ENCODE measurements at places on chromosomes 1 and 21.

- DNase-seq = peak; percentile 20
Measured at GRCh38 chr1:202964791-202965410, 2.2 kb downstream of the CYB5R1 start.

GRCh38 chr1:199733125-199733524 is 294.4 kb upstream of the NR5A2 start:
- DNase-seq = no peak

- no peak for DNase-seq
Measured at GRCh38 chr1:208112401-208112800, 131.8 kb downstream of the PLXNA2 start.

DNA sequence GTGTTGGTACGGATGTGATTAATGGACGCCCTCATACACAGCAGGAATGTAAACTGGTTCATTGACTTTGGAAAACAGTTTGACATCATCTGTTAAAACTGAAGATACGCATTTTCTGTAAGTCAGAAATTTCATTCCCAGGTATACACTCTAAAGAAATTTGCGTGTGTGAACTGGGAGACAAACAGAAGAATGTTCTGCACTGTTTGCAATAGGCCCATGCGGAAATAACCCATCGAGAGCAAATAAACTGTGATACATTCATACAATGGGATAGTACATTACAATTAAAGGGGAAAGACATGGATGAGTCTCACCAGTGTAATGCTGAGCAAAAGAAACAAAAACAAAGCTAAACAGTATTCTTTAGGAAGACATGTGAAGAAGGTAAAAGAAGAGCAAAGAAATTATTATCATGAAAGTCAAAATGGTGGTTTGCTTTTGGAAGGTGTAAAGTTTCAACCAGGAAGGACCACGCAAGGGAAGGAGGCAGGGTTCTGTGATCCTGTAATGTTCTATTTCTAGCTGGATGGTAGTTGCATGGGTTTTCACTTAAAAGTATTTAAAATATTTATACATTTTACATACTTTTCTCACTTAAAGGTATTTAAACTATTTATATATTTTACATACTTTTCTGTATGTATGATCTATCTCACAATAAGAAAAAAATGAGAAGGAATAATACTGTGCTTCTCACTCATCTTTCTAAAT is 30.3 kb downstream of the INTS7 start:
- no peak for DNase-seq

- DNase-seq = no peak
Measured at GRCh38 chr1:41200728-41201127, 41.4 kb downstream of the SCMH1 start.

DNA sequence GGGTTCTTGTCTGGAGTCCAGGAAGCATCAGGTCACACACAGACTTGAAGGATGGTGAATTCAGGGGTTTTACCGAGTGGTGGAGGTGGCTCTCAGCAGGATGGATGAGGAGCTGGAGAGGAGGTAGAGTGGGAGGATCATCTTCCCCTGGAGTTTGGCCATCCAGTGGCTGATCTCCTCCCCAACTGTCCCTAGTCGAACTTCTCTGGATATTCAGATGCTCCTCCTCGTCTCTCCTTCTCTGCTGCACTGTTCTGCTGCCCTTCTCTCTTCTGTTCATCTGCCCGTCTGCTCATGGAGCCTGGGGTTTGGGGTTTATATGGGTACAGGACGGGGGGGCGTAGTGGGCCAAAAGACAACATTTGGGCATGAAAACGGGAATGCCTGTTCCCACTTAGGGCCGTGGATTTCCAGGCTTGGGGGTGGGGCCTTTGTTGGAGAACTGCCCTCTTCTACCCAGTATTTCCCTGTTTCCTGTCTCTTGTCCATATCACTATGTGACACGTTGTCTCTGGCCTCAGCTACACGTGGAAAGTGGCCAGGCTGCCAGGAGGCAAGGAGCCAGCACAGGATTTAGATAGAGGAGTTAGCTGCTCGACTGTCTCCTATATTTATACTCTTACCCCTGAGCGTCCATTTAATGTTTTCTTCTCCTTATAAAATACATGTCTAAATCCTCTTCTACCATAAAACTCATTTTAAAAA is 76.7 kb downstream of the SIPA1L2 start:
- no peak for DNase-seq

DNA sequence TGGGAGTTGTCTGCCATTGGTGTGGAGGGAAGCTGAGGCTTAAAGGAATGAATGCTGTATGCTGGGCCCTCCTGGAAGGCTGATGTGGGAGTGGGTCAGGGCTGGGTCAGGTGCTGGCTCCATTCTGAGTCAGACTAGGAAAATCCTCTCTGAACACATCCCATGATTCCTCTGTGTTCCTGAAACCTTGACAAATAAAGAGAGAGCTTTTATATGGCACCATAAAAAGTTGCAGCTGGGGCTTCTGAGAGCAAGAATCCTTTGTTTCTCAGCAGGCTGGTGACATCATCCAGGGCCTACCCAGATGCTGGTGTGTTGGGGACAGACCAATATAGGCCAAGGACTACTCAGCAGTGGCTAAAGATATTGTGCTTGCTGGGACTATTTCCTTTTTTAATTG is 27.8 kb upstream of the NFASC start:
- no peak for DNase-seq

GRCh38 chr1:200452850-200453552 is 43.2 kb upstream of the ZNF281 start:
- DNase-seq = no peak

- no peak for DNase-seq
Measured at GRCh38 chr21:39087238-39088030, 95.8 kb downstream of the PSMG1 start.

DNA sequence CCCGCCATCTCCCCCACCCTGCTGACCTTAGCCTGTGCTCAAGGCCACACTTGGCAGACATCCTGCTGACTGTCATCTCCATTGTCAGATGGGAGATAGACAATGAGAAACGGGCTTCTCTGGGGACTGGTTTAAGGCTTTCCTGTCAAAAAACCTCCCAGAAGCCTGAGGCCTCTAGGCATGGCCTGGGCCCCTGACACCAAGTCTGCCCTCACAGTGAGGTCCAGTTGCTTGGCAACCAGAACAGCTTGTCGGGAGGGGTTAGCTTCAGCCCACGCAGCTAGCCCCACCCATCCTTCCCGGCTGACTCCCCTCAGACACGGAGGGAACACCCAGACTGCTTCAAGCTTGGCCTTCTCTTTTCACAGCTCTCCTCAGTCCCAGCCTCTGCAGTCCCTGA is 11.0 kb downstream of the PLEKHA6 start:
- DNase-seq = no peak

- DNase-seq = no peak
Measured at GRCh38 chr1:204368996-204369726, 9.4 kb upstream of the PLEKHA6 start.

GRCh38 chr1:162904579-162904978 is 43.6 kb upstream of the CCDC190 start:
- no peak for DNase-seq

DNA sequence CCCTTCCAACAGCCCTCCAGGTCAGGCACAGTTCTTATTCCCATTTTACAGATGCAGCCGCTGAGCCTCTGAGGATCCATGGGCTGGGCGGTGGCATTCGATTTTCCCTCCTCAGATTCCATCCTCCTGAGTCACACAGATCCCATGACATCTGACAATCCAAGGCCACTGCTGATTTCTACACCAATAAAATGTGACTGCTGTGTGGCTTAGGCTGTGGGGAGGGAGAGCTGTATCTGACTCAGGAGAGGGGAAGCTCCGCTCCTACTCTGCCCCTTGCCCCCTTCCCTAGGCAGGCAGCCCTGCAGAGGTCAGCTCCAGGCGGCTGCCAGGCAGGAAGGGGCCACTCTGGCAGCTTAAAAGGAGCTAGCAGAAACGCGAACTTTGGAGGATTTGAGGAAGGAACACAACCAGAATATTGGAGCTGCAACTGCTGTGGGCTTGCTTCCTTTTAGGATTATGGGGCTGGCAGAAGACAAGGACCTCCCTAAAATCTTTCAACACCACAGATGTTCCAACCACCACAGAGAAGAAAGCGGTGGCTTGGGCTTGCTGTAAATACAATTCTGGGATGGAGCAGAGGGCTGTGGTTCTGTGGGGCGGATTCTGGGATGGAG is 50.0 kb downstream of the MRPL37 start:
- DNase-seq = no peak

- peak; percentile 3 for DNase-seq
Measured at GRCh38 chr1:18794561-18794960, 64.9 kb downstream of the TAS1R2 start.

DNA sequence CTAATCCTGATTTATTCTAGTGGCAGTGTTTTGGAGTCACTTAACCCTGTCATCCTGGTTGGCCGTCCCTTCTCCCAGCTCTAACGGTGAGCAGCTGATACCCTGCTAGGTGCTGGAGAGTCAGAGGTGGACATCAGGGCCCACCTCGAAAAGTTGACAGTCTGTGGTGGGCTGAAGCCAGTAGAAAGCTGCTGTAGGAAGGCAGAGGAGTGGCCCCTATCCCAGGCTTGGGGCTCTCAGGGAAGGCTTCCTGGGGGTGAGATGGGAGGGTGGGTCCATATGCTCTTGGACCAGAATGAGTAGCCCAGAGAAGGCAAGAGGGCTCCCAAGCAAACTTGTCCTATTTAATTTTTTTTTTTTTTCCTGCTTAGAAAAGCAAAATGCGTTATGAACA is 475 bp upstream of the RPL5 start:
- DNase-seq = no peak

DNA sequence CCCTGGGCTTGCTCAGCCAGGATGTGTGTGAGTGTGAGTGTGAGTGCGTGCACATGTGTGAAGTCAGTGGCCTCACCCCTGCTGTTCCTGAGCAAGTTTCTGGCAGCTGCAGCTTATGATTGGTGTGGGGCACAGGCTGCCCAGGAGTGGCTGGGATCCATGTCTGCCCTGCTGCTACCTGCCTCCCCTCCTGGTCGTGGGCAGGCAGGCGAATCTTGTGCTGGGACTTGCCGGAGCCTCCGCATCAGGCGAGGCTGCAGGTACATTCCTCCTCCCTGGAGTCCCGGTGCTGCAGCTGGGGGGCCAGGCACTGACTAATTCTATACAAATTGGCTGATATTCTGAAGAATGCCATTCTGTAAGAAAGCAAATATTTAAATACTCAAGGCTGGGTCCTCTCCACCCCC is 85.6 kb upstream of the WNT4 start:
- DNase-seq = no peak

DNA sequence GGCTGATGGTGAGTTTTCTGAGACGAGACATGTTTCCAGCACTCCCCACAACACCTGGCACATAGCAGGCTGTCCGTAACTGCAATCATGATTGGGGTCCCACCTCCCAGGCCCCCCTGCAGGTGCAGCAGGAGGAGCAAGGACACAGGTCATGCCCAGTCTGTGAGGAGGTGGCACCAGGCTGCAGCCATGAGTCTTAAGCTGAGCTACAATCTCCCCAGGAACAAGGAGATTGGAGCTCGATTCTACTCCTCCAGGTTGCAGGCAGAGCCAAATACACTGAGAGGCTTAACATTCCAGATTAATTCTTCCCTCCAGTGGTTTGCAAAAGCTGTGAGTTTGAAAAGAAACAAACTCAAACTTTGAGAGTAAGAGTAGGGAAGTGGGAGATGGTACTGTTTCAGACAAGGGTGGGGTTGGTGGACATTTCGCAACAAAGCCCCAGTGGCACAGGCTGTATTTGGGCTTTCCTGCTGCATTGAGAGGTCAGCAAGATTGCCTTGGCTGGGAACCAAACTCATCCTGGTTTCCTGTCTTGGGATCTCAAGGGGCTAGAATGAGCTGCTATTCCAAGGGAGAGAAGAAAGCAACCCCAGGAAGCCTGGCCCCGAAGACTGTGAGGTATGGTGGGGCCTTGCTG is 64.8 kb upstream of the GALNT2 start:
- no peak for DNase-seq

GRCh38 chr1:182955596-182956588 is 2.9 kb upstream of the SHCBP1L start:
- no peak for DNase-seq

- no peak for DNase-seq
Measured at GRCh38 chr1:183780159-183780558, 24.8 kb upstream of the RGL1 start.

DNA sequence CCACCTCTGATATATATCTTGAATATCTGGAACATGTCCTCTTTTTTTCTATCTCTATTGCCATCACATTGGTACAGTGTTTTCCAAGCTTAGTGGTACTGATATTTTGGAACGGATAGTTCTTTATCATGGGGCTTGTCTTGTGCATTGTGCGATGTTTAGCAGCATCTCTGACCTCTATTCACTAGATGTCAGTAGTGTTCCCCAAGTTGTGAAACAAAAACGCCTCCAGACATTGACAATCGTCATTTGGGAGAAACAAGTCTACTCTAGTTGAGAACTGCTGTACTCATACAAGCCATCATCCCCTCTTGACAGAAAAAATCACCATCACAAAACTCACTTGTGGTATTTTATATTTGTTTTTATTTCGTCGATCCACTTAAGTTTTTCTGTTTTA is 79.7 kb upstream of the CHODL start:
- no peak for DNase-seq

- DNase-seq = no peak
Measured at GRCh38 chr1:87632232-87632631, 303.6 kb downstream of the LMO4 start.

- no peak for DNase-seq
Measured at GRCh38 chr1:19357299-19357986, 45.3 kb downstream of the SLC66A1 start.

DNA sequence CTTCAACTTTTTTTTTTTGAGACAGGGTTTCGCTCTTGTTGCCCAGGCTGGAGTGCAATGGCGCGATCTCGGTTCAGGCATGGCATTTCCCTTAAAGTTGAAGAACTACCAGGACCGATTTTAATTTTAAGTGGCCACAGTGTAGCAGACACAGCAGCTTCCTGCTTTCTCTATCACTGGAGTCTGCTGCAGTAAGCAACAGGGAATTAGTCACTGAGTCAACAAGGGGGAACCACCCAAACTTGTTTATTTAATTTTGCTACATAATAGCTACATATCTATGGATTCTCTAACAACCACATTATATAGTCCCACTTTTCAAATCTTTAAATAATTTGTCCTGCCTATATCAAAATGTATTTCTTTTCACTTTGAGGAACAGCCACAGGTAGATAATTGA is 12.5 kb upstream of the TNNI3K start:
- no peak for DNase-seq

GRCh38 chr1:60035921-60036320 is 37.6 kb downstream of the C1orf87 start:
- DNase-seq = no peak

GRCh38 chr1:153945131-153945794 is 1.3 kb downstream of the DENND4B start:
- no peak for DNase-seq
